ENCODE measurements at places on chromosomes 6 and 20.

DNA sequence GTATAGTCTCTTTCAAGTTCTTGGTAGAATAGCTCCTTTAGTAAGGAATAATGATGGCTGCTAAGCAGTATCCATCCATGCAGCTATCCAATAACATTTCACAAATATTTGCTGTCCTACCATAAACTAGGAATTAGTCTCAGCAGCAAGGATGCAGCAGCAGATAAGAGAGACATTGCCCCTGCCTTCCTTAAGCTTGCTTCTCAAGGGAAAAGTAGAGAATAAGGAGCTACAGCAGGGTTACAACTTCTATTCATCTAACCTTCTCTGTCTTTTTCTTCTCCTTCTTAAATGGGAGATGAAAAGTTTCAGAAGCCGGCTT, 2.4 kb downstream of the IL22RA2 start:
- no peak for DNase-seq

- DNase-seq = no peak
Observed at GRCh38 chr6:25889877-25890853, 16.1 kb upstream of the SLC17A3 start.

- no peak for DNase-seq
Observed at GRCh38 chr20:35120012-35120701, 27.0 kb downstream of the EDEM2 start.

DNA sequence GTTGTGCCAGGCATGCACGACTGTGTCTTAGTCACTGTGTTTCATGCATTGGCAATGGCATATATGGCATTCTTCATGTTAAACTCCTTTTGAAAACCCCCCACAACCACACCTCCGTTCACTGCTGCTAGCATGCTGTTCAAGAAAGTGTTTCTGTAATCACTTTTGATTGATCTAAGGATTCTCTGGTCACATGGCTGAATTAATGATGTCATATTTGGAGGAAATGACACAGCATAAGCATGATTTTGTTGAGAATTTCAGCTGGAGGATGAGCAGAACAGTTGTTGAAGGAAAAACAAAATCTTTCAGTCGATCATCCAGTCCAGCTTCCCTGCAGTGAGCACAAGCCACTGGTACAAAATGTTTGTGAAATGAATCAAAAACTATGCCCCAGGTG, 203.5 kb upstream of the ECI2 start:
- DNase-seq = no peak

DNA sequence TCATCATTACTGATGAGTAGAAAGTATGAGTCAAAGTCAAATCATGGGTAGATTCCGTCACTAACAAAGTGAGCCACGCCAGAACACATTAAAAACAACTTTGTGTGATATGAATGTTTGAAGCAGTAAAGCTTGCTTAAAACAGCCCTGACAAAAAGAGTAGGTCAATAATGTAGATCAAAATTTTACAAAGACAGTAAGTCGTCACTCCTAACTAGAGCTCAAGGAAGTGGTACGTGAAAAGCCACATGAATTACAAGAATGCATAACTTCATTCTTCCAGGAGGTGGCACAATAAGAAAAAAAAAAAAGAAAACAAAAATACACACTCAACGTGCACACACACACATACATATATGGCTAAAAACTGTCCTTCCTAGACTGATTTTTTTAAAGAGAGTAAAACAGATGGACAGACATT, 69.9 kb downstream of the HACE1 start:
- no peak for DNase-seq

GRCh38 chr6:9485992-9486391, 928.9 kb downstream of the TFAP2A start:
- no peak for DNase-seq

DNA sequence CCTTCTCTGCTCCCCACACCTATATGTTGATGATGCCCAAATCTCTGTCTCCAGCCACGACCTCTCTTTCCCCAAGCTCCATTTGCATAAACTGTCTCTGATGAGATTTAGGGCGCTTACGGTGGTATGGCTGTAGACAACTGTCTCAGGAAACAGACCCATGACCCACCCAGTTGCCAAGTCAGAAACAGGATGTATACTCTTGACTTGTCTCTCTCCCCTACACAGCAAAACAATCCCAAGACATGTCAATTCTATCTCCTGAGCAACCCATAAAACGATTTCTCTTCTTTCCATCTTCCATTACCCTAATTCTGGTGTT, 13.9 kb downstream of the GNL1 start:
- no peak for DNase-seq

Data from NCI-H187 (cell line).